Cardiac septum (tissue), 1 donor: ENCODE measurements at places on chromosomes 12 and 14. TPM values are rescaled to one million over a fixed set of nuclear protein-coding genes. Genes with fewer than 3 reads are reported as not detected.

BDKRB1 gene
- not detected for total RNA-seq

WIF1 gene
- 0.13 TPM for total RNA-seq

ADSS1 gene
- total RNA-seq = 114 TPM

LTB4R gene
- 1.8 TPM for total RNA-seq

- DNase-seq = no peak
Measured at GRCh38 chr12:12017798-12018197, 52.9 kb upstream of the BCL2L14 start.

DNA sequence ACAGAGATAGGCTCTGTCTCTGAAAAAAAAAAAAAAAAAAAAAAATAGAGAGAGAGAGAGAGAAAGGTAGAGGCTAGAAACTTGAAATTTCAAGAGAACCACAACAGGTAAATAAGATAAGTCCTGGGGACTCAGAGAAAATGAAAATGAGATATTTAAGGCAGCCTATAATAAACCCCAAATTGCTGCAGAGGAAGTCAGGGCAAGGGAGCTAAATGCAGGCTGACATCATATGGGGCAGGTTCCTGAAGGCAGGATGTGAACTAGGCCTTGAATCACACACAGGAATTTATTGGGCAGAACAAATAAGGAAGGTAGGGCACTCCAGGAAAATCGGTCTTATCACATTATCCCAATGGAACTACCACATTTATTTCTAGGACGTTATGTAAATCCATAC, 54.9 kb upstream of the NUDT4 start:
- DNase-seq = no peak

DNA sequence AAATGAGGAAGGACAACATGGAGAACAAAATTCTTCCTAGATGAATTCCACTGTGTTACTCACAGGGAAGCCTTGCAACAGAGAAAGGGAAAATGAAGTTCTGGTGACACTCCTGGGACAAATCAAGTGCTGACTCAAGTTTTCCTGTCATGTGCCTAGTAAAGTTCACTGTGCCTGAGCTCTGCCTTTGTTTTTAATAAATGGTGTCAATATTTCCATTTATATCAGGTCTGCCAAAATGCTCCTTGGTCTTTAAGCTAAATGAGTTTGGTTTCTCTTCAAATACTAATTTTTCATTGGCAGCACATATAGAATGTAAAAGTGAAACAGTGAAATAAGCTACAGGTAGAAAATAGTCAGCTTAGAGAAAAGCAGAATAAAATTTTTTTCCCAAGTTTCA, 33.0 kb downstream of the HIGD1C start:
- no peak for DNase-seq

DNA sequence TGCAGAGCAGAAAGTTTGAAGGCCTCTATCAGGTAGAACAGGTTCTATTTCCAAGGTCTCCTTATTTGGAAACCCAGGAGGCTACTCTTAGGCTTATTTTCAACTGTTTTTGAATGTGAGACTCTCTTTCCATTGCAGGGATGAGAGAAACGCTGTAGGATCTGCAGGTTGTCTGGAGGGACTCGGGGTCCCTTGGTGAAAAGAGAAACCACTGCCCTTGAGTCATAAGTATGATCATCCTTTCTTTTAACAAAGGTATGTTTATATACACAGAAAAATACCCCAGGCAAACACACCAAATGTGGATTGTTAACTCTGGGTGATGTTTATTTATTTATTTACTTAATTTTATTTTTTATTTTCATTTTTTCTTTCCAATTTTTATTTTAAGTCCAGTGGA, 57.8 kb upstream of the MAX start:
- no peak for DNase-seq

DIO2 gene
- total RNA-seq = 32.0 TPM
